NCI-H526 treated with DMSO at 0.1 percent for 48 hours (cell line): ENCODE measurements at places on chromosomes 6 and 20.

DNA sequence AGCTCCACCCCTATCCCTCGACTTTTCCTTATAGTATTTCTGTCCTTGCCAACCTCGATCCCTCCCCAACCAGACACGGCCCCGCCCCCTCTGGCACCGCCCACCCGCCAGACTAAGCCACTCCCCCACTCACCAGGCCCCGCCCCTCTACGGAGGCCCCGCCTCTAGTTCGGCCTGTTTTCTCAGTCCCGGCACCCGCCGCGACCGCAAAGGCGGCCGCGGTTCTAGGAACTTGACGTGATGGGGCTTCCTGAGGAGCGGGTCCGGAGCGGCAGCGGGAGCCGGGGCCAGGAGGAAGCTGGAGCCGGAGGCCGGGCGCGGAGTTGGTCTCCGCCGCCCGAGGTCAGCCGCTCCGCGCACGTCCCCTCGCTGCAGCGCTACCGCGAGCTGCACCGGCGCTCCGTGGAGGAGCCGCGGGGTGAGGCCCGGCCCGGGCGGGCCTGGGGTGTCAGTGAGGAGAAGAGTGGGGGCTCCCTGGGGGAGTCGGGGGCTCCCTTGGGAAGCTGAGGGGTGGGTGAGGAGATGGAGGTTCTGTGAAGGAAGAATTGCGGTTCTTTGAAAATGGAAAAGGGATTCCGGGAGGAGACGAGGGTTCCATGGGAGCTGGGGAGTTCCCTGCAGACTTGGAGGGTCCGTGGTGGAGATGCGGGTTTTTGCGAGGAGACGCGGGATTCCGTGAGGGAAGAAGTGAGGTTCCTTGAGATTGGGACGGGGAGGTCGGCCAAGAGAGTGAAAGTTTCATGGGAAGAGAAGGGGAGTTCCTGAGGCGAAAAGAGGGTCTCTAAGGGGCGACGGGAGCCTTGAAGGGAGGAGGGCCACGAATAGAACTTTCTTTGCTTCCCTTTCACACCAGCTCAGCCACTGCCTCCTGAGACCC lies at the start of gene ACSS2:
ACSS2 (plus strand) TSS at position 207 of the 877 bp plus-strand sequence; CDS start at position 241, 34 bp downstream.
- peak; percentile 95 for DNase-seq

GRCh38 chr20:35017099-35017835 lies 61.6 kb downstream of the MYH7B start:
- DNase-seq, result no peak

GRCh38 chr6:13873288-13874190 lies 51.2 kb upstream of the RNF182 start:
- peak; percentile 73 for DNase-seq

DNA sequence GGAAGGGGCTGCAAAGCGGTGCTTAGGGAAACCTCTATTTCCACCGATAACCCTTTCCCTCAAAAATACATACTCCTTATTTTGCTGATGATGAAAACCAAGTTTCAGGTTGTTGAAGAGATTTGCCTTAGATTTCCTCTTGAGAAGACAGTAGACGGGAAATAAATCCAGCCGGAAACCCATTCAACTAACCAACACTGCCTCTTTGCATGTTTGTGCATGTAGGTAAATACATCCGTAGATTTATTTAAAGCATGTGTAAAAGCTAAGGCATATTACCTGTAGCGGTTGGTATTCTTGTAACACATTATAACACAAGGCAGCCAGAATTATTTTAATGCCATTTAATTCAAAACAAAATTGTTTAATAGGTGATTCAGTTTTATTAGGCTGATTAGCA lies 136.3 kb upstream of the SLC22A23 start:
- DNase-seq, result peak; percentile 29

DNA sequence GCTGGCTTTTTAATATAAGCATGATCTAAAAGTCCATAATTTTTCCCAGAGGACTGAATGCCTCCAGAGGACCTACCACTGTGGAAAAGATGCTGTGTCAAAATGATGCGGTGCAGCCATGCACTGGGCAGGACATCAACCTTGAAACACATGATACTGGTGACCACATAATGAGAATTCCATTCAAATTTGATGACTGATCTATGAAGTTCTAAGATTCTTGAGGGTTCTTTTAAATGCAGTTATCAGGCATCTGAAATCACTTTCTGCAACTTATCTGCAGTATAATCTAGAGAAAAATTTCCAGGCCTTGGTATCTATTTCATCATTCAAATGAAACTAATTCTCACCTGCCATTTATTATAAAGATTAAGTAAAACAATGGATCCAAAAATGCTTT lies 15.0 kb upstream of the MARCKS start:
- DNase-seq, result no peak

GRCh38 chr6:53318429-53318828 lies 30.3 kb downstream of the ELOVL5 start:
- peak; percentile 14 for DNase-seq

DNA sequence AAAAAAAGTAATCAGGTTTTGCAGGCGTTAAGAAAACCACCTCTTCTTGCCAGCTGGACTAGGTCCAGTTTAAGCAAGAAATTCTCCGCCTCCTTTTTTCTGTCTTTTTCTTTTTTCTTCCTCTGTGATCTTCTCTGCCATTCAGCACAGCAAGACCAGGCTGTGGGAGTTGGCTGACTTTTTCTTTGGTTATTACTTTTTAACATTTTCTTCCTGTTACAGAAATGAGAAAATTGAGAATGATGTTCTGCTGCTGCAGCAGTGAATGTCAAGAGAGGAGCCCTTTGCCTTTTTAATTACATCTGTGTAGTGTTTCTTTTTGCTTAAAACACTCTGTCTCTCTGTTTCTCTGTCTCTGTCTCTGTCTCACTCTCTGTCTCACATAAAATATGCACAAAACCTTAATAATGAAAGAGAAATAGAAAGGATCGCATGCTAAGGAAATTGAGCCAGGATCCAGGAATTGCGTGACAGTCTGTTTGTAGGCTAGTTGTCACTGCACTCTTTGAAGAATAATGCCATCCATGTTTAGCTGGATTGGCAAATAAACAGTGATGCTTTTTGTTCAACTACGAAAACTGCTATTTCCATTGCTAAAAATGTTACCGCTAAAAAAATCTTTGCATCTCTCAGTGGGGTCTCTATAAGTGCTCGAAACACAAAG lies 103.2 kb upstream of the SUPT3H start:
- DNase-seq, result no peak

GRCh38 chr6:132289756-132290155 lies 111.5 kb downstream of the MOXD1 start:
- no peak for DNase-seq
